Colonic mucosa (tissue), 4 donors: ENCODE measurements at places on chromosomes 3 and 15. TPM values are rescaled to one million over a fixed set of nuclear protein-coding genes. Genes with fewer than 3 reads are reported as not detected.

The PEX5L gene
- total RNA-seq, result not detected

The IMPG2 gene
- 0.08 TPM for total RNA-seq

The RYR3 gene
- 0.17 TPM for total RNA-seq

The TMEM158 gene
- total RNA-seq, result 2.3 TPM

The RASL12 gene
- 3.1 TPM for total RNA-seq

The HESX1 gene
- 0.48 TPM for total RNA-seq

The ISLR2 gene
- total RNA-seq, result 0.27 TPM

The MKRN2 gene
- 21.2 TPM for total RNA-seq

The STRIT1 gene
- total RNA-seq, result not detected

The CCR8 gene
- 0.47 TPM for total RNA-seq

DNA sequence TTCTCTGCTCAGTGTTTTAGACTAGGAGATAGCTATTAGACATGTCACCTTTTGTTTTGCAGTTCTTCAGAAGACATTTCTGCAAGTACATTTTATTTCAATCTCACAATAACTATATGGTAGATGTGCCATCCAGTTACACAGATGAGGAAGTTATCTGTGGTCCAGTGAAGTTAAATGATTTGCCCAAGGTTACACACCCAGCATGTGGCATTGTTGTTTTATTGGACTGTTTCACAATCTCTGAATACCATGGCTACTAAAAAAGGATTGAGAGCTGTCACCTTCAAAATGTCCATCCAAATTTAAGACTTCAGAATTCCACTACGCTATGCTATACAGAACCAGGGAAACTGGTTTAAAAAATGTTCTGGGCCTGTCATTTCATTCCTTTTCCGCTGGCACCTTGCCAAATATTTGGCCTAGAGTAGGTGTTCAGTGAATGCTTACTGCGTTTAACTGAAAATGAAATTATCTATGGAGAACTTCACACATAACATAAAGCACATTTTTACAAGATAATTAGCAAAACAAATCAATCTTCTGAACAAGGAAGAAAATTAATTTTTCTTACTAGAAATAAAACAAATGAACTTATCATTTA, 20.2 kb downstream of the TM6SF1 start:
- no peaks in the 10 kb centered on the region for H3K4me1 ChIP-seq
- DNase-seq, result no peak
- no peak overlapping the region for H3K27ac ChIP-seq
- no peak overlapping the region for H3K4me3 ChIP-seq

GRCh38 chr3:181554233-181554765, 157.4 kb upstream of the SOX2 start:
- H3K27me3 ChIP-seq, result no peaks in the 10 kb centered on the region
- no peak for DNase-seq
- H3K27ac ChIP-seq, result no peak overlapping the region
- no peak overlapping the region for H3K4me3 ChIP-seq

GRCh38 chr15:78732634-78733033, 78.6 kb downstream of the ADAMTS7 start:
- no peaks in the 10 kb centered on the region for H3K36me3 ChIP-seq
- H3K4me3 ChIP-seq, result no peak overlapping the region
- no peak for DNase-seq
- H3K27ac ChIP-seq, result no peak overlapping the region

GRCh38 chr15:89448825-89449224, 47.6 kb downstream of the RHCG start:
- no peaks in the 10 kb centered on the region for H3K36me3 ChIP-seq
- H3K27me3 ChIP-seq, result no peaks in the 10 kb centered on the region
- no peak for DNase-seq
- no peak overlapping the region for H3K4me3 ChIP-seq
- no peaks in the 10 kb centered on the region for H3K4me1 ChIP-seq

- no peak for DNase-seq
- peak overlapping the region; percentile 45 for H3K27ac ChIP-seq
- H3K4me3 ChIP-seq, result no peak overlapping the region
- no peaks in the 10 kb centered on the region for H3K27me3 ChIP-seq
Measured at GRCh38 chr15:58628206-58628947, 121.1 kb downstream of the ADAM10 start.

- no peaks in the 10 kb centered on the region for H3K27me3 ChIP-seq
- no peaks in the 10 kb centered on the region for H3K4me1 ChIP-seq
- no peak for DNase-seq
- H3K36me3 ChIP-seq, result no peaks in the 10 kb centered on the region
- no peak overlapping the region for H3K27ac ChIP-seq
- H3K4me3 ChIP-seq, result no peak overlapping the region
Measured at GRCh38 chr15:39246523-39246922, 334.4 kb upstream of the THBS1 start.

DNA sequence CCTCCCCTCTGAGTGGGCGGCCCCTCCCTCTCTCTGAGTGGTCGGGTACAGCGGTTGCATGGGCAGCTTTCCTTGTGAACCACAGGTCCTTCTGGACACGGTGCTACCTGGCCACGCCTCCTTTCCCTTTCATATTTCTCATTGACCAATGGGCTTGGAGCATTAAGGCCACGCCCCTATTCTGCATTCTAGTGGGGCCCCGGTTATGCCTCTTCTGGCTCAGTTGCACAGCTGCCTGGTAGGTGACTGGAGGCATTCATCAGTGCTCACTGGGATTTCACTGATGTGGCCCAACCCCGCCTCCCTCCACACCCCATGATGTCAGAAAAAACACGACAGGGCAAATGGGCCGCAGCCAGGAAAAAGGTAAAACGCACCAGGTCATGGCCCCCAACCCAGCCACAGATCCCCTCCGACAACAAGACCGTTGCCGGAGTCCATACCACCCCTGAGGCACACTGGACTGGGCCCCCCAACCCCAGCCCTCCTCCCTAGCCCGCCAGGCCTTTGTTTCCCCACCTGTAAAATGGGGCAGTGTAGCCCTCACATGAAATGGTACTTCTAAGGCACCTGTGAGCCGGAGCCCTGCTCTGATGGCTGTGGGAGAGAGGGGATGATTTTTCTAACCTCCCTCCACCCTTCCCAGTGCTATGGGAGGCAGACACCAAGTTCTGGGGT, 26.3 kb downstream of the NGRN start:
- H3K36me3 ChIP-seq, result no peaks in the 10 kb centered on the region
- H3K27ac ChIP-seq, result no peak overlapping the region
- no peaks in the 10 kb centered on the region for H3K27me3 ChIP-seq
- DNase-seq, result peak; percentile 53
